Stimulated activated CD8-positive, alpha-beta memory T cell treated with anti-CD3 and anti-CD28 coated beads, Interleukin-7, amount 100 ng/mL, for 48 hours (primary cell): ENCODE measurements at places on chromosomes 3 and 15.

GRCh38 chr3:46930945-46931403, 45.6 kb downstream of the CCDC12 start:
- DNase-seq = no peak

DNA sequence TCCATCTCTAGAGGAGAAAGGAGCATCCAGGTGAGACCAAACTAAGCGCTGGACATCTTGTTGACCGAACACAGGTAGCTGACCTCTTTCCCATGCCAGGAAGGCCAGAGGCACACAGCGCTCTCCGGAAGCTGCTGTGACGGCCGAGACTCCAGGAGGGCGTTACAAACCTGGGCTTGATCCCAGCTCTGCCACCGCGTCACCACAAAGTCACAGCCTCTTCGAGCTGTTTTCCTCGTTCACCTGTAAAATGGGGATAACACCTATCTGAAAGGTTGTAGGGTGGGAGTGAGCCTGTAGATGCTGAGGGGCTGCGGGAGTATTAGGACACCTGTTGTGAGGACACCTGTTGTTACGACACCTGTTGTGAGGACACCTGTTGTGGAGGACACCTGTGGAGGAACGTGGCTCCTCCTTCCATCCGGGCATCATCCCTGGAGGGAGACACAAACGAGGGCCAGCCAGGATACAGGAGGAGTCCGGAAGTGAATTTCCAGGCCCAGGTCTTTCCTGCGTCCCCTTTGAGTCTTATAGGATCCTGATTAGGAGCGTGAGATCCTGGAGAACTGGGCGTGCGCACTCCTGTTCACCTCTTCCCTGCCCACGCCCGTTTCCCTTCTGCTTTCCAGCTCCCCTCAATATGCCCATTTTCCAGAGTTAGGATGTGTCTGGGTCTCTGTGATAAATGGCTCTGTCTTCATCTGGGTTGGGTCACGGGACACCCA, 2.3 kb upstream of the MUC4 start:
- no peak for DNase-seq

DNA sequence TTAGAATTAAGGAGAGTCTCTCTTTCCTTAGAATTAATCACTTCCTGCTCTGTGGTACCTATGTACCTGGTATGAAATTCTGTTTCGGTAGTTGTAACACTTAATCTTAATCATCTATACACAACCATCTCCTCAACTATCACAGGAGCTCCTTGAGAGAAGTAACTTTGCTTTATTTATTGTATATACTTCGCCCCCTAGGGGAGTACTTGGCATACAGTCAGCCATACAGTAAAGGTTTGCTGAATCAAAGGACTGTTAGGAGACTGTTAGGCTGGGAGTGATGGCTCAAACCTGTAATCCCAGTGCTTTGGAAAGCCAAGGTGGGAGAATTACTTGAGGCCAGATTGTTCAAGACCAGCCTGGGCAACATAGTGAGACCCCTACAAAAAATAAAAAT, 44.7 kb downstream of the RORA start:
- no peak for DNase-seq

GRCh38 chr3:43838009-43838758, 147.4 kb downstream of the ABHD5 start:
- DNase-seq = no peak

DNA sequence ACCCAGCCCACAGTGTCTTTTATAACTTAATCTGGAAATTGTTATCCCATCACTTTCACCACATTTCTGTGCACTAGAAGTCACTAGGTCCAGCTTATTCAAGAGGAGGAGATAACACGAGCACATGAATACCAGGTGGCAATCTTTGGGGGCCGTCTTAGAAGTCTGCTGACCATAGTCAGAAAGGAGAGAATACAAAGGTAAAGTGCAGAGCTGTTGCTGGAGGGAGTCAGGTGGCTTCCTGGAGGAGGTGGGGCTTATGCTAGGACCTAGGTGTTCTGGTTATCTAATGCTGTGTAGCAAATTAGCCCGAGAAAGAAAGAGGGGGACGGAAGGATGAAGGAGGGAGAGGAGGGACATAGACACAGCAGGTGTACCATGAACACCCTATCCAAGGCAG, 46.5 kb downstream of the SLC6A20 start:
- no peak for DNase-seq

- no peak for DNase-seq
These were observed 5.6 kb upstream of the NCEH1 start for GRCh38 chr3:172716476-172716875.

DNA sequence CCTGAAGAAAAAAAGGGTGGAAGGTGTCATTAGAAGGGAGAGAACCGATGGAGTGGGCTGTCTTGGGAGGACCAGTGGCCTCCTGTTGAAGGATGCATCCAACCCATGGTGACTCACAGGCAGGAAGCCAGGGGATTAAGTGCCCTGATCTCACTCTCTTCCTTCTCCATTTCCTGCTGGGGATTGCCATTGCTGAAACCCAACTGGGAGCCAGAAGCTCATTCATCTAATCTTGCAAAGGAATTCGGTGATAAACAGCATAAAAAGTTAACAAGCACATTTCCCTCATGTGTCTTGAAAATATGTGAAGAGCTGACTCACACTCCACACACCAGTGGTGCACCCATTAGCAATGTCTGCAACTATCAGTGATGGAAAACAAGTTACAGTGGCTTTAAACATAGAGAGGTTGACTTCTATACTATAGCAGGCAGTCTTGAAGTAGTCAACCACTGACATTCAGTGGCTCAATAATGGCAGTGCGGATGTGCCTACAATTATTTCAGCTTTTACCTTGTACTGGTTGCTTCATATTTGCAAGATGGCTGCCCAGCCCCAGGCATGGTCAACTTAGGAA, 12.8 kb upstream of the CSRNP1 start:
- no peak for DNase-seq

DNA sequence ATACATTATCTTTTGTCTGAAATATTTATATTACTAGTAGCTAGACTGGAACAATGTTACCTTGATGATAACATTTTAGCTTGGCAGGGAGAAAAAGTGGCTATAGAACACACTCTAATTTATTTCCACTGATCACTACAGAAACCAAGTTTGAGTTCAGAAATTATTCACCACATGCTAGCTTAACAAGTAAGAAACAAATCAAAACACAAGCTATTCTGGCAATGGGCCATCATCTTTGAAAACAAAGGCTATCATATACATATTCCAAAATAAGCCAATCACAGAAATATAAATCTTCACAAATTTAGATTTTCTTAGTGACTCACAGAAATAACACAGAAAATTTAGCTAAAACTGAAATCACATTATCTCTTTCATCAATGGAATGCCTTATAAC, 17.1 kb downstream of the AQR start:
- DNase-seq = no peak

GRCh38 chr3:102536456-102536855, 101.6 kb downstream of the ZPLD1 start:
- no peak for DNase-seq
